ENCODE measurements at places on chromosomes 12 and 14. TPM values are rescaled to one million over a fixed set of nuclear protein-coding genes. Genes with fewer than 3 reads are reported as not detected.

The FAM222A gene
- 27.4 TPM for total RNA-seq

DNA sequence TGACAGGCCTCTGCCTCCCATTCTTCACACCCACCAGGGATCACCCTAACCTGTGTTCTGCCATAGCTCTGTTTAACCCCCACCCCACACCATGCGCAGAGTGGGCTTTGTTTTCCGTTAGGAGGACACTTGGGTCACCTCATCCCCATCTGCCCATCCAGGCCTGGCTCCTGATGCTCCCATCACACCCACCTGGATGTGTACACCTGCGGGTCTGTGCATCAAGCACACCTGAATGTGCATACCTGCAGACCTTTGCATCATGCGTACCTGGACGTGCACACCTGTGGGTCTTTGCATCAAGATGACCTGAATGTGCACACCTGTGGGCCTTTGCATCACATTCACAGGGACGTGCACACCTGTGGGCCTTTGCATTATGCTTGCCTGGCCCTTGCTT lies 835.8 kb upstream of the TMEM132C start:
- DNase-seq = no peak

DNA sequence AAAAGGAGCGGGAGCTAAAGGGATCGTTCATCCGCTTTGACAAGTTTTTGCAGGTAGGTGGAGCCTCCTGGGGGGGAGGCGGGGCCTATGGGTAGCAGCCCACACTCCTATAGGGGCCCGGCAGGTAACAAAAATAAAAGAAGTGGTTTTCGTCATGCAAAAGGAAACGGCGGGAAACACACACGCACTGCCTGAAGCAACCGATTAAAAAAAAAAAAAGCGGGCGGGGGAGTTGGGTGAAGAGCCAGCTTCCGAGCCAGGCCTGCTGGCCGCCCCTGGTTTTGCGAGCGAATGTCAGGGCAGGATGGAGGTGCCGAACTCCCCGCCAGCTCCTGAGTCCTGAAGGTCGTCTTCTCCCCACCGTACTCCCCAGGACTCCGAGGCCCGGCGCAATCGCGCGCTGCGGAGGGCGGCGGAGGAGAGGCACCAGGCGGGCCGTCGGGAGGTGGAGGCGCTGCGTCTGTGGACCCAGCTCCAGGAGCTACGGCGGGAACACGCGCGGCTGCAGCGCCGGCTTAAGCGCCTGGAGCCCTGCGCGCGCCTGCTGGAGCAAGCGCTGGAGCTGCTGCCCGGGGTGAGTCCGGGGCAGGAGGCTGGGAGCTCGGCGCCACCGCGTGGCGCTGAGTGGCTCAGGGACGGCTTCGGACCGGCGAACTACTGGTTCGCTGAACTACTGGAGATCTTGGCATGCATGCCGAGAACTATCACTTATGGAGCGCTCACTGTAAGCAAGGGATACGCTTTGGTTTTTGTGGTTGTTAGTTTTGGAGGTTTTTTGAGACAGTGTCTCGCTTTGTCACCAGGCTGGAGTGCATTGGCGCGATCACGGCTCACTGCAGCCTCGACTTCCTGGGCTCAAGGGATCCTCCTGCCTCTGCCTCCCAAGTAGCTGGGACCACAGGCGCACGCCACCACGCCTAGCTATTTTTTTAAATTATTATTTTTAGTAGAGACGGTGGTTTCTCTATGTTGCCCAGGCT lies 3.6 kb downstream of the CFAP73 start:
- peak; percentile 79 for DNase-seq

GRCh38 chr14:22252686-22253085 lies 336.3 kb downstream of the DAD1 start:
- no peak for DNase-seq

Data from Right ventricle myocardium inferior (tissue), 1 donor.